Hematopoietic multipotent progenitor cell treated with erythropoietin and hydrocortisone succinate and interleukin-3 and kit ligand, for 17 days (in vitro differentiated cells): ENCODE measurements at places on chromosomes 1 and 21.

GRCh38 chr1:21294266-21294989 lies 4.2 kb upstream of the ECE1 start:
- DNase-seq = no peak

DNA sequence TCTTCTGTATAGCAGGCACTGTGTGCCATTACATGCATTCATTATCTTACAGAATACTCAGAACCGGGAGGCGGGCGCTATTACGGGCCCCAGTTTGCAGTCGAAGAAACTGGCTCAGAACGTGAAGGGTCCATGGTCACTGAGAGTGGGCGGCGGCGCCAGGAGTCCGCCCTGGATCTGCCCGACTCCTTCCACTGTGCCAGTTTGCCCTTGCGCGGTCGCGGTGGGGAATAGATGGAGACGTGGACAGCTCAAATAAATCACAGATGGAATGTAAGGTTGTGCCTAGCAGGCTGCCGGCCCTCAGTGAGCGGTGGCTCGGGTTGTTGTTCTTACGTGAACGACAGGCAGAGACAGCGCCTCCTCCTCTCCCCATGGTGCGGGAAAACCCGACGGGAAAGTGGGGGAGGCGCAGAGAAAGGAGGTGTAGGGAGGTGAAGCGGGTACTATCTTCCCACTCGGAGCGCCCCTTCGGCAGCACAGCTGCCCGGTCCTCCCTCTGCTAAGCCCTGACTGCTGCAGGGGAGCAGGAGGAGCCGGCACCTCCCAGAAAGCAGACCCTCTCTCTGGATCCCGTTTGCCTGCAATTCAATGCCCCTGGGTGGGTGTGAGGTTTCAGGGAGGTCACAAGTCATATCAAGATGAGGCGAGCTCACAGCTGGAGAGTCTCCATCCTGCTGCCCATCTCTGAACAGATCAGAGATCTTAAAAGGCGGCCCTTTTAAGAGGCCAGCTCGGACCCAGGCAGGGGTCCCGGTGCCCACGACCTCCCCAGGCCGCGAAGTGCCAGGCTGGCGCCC lies 1.1 kb downstream of the COL9A2 start:
- no peak for DNase-seq

- DNase-seq = peak; percentile 57
Observed at GRCh38 chr1:111611986-111612385, 7.6 kb upstream of the RAP1A start.

DNA sequence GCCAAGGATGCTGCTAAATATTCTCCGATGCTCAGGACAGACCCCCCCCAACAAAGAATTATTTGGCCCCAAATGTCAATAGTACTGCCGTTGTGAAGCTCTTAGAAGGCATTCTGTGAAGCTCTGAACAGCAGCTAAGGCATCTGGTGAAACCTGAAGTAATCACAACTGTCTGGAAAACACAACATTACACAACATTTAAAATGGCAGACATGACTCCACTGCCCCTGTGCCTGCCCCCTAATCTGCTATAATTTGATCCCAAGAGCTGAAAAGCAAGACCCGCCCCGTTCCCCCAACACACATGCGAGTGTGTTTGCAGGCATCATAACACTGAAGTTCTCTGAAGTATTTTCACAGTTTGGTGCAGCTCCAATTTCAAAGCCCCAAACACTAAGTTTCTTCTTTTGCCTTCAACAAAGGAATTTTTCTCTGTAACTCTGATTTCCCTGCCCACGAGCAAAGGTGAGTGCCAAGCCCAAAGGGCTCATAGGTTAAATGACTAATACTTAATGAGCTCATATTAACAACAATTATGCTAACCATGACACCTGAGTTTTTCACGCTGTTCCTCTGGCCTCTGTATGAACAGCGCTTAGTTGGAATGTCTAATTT lies 129.2 kb downstream of the CLIC6 start:
- no peak for DNase-seq

DNA sequence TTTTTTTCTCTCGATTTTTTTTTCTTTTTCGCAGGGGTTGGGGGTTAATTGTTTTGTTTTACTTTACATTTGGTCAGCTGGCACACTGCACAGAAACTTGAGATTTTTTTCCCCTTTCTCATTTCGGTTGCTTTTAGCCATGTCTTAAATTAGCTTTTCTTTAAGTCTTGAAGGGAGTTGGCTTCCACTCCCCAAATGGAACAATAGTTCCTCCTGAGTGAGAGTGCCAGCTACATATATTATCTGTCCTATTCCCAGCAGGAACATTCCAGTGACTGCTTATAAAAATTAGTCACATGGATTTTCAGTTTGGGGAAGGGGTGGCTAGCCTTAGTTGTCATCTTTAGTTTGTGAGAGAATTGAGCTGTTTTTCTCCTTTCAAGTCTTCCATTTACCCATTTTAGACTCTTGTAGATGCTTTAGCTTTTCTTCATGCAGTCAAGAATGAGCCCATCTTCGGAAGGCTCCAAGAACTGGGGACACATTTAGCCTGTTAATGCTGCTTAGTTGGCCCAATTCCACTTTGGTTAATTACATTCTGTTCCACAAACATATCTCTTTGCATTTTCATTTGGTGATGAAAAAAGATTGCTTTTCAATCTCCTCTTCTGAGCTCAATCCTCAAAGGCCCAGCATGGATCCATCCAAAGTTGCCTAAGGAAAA lies 510.1 kb upstream of the CXADR start:
- no peak for DNase-seq

GRCh38 chr21:42243026-42243425 lies 24.1 kb downstream of the ABCG1 start:
- no peak for DNase-seq

- no peak for DNase-seq
Observed at GRCh38 chr1:162141281-162142054, 72.0 kb downstream of the NOS1AP start.

GRCh38 chr1:113929750-113930498 lies 800 bp downstream of the HIPK1 start:
- DNase-seq = peak; percentile 83

DNA sequence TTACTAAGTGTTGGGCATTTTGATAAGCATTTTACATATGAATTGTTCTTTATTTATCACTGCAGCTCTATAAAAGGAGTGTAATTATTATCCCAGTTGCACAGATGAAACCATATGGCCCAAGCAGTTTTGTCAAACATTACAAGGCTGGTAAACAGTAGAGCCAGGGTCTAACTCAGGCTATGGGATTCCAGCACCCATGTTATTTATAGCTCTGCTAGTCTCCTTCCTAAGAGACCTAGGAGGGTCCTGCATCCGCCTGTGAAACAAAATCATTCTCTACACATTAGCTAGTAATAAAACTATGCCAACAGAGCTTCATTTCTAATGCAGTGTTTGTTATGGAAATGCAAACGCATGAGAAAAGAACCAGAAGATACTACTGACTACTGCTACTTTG lies 58.6 kb downstream of the IL23R start:
- DNase-seq = no peak

- no peak for DNase-seq
Observed at GRCh38 chr1:165536016-165536415, 7.8 kb upstream of the LRRC52 start.

DNA sequence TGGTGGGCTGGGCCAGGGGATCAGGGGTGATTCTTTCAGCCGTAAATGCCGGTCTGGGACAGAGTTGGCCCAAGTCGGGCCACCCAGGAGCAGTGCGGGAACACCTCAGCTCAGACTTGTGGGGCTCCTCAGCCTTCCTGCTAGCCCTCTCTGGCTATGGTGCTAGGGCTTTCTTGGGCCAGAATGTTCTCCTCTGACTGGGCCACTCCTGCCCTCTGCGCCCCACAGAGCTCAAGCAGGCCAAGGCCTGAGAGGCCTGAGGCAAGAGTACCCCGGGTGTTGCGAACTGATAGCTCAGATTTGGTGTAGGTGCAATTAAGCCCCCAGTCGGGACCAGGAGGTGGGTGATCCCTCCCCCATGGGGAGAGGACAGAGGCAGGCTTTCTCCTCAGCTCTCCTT lies 51.8 kb downstream of the LGR6 start:
- DNase-seq = no peak

GRCh38 chr1:157310401-157310800 lies 172.2 kb upstream of the ETV3 start:
- no peak for DNase-seq

DNA sequence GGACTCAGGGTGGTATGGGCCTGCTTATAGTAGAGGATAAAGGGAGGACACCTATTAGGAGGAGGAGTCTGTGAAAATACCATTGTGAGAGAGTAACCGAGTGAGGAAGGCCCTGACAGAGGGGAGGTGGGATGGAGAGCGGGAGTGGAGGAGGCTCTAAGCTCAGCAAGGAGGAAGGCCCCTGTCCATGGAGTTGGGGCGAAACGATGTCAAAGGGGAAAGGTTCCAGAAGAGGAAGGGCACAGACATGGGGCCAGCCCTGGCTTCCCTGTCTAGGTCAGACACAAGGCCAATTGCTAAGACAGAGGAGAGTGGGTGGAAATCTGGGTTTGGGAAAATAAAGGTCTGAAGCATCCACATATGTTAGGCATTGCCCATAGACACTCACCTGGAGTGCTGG lies 44.2 kb downstream of the ELK4 start:
- DNase-seq = no peak

GRCh38 chr1:203464226-203464625 lies 11.4 kb upstream of the PRELP start:
- no peak for DNase-seq

DNA sequence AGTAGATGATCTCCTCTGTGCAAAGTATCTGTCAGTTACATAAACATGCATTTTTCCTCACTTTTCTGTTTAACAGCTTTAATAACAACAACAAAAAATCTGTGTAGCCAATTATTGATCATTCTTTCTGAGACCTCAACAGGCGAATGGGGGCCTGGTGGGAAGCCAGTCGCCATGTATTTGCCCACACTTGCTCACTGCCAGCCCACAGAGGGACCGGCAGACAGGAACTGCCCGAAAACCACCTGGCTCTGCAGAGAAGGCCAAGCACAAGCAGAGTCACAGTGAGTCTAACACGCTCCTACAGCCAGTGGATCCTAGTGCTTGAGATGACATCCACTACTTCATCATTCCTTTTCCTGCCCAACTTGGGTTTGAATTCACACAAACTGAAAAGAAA lies 56.1 kb downstream of the NPHP4 start:
- DNase-seq = no peak

GRCh38 chr1:200310824-200311223 lies 99.0 kb downstream of the ZNF281 start:
- DNase-seq = no peak

DNA sequence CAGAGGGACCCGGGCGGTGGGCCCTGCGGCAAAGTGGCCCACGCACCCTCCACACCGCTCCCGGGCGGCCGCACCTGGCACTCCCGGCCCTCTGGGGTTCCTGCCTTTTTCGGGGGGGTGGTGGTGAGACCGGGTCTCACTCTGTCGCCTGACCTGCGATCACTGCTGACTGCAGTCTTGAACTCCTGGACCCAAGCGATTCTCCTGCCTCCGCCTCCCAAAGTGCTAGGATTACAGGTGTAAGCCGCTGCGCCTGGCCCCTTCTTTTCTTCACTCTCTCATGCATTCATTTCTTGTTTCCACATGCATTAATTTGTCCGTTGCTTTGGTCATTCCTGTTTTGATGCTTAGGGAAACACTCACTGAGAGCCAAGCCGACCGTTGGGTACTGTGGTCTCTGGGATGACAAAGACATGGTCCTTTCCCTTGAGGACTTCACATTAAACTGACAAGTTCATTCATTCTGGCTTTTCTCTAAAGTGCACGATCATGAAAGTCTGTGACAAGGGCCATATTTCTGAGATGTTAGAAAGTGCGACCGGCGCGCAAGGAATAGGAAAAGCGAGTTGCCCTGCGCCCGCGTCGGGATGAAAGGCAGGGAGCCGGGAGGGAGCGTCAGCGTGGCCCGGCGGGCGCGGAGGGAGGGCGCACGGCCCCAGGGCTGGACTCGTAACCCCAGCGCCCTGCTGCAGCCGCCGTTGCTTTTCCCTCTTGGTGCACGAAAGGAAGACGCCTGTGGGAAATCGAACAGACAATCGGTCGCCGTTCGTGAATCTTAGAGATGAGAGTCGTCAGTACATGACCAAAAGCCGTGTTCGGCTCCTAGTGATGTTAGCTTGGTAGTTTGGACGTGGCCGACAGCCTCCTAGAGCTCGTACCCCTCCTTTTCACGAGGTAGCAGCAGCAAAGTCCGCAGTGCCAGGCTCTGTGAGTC lies 1.0 kb upstream of the MCOLN2 start:
- DNase-seq = no peak

DNA sequence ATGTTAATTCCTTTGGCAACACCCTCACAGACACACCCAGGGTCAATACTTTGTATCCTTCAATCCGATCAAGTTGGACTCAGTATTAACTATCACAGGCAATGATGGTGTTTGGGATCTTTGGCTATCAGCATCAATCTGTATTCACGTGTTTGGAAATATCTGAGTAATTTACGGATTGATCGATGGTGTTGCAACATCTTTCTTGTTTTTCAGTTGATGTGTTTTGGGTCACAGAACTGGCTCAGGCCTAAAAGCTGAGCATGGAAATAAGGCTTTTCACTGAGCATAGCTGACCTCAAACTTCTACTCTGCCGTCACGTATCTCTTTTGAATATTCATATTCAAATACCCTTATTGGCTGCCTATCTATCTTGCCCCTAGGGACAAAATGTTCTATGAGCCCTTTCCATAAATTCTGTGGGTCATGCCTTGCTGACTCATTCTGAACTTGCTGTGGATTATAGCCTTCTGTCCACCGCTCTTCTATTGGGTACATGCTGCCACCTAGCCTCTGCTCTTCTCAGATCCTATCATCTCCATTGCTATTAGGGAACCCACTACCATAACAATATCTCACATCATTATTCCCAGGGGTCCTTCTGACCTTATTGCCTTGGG lies 156.0 kb downstream of the PDE4B start:
- no peak for DNase-seq

DNA sequence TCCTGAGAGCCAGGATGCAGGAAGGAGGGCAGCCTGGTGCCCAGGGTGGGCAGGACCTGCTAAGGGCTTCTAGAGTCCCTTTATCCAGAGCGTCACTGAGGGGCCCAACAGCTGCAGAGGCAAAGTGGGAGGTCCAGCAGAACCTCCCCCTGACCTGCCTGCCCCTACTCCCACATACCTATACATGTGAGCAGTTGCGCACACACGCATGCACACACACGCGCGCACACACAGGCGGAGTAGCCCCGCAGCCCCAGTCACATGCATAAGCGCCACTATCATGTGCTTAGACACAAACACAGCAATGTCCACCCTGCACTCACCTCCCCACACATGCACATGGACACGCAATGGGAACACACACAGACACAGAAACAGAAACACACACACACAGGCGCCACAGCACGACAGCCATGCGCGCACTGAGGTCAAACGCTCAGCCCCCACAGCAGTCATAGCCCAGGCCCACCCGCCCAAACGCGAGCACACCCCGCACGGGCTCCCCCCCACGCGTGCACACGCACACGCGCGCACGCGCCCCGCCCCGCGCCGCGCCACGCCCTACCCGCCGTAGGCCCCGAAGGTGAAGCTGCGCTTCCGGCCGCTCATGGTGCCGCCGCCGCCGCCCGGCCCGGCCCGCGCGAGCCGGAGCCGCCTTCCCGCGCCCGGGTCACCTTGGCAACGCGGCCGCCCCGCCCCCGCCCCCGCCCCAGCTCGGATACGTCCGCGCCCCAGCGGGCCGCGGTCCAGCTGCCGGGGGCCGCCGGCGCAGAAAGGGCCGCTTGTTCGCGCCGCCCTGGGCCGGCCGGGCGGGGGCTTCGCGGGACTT lies 17.7 kb downstream of the RAP1GAP start:
- DNase-seq = peak; percentile 33
